Hematopoietic multipotent progenitor cell (in vitro differentiated cells): ENCODE measurements at places on chromosomes 12 and 14.

DNA sequence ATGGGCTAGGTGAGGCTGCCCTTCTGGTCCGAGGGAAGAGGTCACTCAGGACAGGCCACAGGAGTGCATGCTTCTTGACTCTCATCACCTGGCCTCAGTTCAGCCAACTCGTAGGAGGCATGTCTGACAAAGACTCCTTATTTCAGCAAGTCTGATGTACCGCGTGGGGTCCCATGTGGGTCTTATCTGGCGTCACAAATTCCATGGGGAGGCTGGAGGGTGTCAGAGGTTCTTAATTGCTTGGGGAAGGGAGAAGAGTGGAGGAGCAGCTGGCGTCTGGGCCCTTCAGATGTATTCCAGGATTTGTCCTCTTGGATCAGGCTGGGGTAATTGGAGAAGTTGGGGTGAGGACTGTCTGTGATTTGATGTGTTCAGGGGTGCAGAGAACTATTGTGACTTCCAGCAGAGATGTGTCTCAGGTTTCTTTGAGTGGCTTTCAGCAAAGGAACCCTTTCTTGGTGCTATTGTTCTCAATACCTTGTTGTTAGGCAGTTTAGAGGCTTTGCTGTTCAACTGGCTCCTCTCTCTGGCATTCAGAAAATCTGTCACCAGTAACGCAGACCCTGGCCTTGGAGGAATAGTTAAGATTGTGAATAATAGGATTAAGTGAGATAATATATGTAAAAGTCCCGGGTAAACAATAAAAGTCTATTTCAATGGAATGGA is 60.1 kb downstream of the SUSD6 start:
- no peak for DNase-seq

DNA sequence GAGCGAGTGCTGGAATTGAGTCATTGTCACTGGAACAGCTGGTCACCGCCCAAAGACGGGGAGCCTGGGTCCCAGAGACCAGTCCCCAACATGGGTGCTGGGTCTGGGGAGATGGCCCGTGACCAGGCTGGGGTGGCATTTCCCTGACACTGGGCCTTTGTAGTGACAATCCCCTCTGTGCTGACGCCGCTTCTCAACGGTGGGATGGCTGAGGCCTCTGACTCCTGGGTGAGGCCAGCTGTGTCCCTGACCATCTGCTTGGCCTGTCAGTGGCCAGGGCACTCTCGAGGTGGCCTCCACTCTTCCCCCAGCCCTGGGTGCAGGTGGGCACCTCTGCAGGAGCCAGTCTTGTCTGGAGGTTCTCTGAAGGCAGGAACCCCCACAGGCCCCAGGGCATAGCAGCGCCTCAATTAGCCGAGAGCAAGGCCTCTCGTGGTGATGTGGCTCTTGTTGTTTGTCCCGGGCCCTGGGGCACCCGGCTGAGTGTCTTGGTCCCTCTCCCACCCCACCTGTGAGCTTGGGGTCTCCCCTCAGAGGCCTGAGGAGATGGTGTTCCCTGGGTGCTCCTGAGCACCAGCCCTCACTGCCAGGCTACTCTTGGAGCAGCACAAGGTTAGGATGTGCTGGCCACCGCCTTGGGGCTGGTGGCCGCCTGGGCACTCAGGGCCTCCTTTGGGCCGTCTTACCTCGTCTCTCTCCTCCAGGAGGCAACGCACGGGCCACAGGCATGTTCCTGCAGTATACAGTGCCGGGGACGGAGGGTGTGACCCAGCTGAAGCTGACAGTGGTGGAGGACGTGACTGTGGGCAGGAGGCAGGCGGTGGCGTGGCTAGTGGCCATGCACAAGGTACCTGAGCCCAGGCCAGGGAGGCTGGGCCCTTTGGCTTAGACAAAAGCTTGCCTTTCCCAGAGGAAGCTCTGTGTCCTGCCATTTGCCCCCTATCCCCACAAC is 16.6 kb downstream of the ZFYVE21 start:
- no peak for DNase-seq

GRCh38 chr14:32709027-32709426 is 229.7 kb upstream of the NPAS3 start:
- DNase-seq = no peak

DNA sequence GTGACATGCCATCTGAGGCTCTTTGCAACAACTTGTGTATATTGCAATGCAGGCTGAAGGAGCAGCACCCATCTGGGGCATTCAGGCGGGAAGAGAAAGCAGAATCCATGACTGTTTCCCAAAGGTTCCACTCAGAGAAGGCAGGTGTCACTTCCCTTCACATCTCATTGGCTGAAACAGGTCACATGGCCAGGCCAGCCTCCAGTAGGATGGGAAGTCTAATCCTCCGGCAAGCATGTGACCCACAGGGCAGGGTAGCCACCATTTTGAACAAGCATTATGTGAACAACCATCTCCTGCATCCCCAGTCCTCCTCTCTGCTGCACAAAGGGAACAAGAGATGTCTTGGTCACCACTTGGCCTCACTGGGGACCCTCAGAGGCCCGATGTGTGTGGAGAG is 70.6 kb downstream of the RIN3 start:
- no peak for DNase-seq

DNA sequence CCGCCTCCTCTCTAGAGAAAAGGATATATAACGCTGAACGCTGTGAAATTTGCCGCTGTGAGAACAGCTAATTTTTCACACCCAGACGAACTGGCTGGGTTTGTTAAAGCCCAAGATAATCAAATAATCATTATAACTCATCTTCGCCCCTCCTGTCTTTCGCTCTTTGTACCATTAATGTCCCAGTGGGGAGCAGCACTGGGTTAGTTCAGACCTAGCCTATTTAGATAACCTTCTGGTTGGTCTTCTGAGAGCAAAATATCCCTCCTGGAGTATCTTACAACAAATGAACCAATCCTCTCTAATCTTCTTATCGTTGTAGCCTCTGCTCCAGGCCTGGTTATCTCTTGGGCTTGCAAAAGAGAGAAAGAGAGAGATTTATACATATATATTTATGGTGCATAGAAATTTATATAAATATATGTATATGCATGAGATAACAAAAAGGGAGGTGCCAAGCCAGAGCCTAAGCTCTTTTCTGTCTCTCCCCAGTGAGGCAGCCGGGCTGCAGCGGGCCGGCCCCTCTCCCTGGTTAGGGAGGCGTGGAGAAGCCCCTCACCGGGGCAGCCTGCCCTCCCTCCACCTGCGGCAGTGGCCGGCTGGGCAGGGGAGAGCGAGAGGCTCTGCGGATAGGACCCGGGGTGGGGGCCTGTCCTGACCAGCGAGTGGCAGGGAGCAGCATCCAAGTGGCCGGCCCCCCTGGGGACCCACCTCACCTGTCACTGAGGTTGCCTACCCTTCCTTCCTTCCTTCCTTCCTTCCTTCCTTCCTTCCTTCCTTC is 202.0 kb upstream of the LHX5 start:
- no peak for DNase-seq

GRCh38 chr14:67068251-67068650 is 121.0 kb upstream of the GARIN2 start:
- DNase-seq = no peak

GRCh38 chr12:54240971-54241588 is 38.8 kb downstream of the CBX5 start:
- DNase-seq = no peak

DNA sequence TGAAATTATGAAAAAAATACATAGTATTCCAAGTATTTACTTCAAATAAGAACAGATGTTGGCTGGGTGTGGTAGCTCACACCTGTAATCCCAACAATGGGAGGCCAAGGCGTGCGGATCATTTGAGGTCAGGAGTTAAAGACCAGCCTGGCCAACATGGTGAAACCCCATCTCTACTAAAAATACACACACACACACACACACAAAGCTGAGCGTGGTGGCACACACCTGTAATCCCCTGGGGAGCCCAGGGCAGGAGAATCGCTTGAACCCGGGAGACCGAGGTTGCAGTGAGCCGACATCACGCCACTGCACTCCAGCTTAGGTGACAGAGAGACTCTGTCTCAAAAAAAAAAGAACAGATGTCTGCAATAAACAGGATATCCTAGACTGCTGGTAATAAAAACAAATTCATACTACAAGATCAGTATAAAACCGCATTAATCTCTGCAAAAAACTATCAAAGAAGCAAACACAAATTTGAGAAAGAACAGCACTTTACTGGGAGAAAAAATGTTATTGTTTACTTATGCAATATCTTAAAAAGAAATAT is 23.8 kb downstream of the EEA1 start:
- no peak for DNase-seq

GRCh38 chr14:21846227-21846885 is 172.7 kb upstream of the OR4E1 start:
- DNase-seq = no peak

DNA sequence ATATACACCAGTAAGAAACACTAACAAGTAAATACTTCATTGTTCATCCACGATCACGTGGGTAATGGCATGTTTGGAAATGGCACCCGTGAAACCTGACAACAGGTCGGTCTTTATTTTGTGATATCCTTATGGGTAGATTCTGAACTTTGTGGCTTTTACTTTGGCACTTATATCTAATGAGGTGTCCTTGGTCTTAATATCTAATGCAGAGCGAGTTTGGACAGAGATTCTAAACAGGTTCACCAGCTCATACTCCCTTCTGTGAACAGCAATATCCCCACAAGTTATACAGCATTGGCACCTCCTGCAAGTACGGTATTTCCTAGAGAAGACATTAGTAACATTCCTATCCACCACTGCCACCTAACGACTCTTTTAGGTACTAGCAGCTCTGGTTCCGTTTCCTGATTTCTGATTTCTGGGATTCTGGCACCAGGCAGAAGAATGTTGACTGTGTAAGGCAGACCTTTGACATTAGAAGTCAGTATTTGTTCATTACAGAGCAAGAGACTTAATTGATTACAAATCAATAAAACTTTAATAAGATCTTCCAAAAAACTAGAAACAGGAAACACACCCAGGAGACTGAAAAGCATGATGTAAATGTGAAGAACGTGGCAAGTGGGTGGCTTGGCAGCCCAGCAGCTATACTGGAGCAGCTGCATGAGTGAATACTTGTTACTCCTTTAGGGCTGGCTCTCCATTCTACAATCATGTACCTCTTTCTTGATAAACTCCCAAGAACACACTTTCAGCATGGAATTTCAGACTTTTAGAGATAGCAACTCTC is 2.5 kb downstream of the ANG start:
- DNase-seq = peak; percentile 66

- peak; percentile 14 for DNase-seq
Measured at GRCh38 chr14:81766321-81766915, 232.8 kb upstream of the SEL1L start.

- DNase-seq = no peak
Measured at GRCh38 chr12:22215467-22216253, 118.8 kb downstream of the ST8SIA1 start.

- DNase-seq = no peak
Measured at GRCh38 chr12:52230364-52231281, 2.4 kb upstream of the KRT7 start.

GRCh38 chr12:62259631-62259992 is 592 bp upstream of the USP15 start:
- no peak for DNase-seq

- DNase-seq = no peak
Measured at GRCh38 chr14:46063872-46064271, 587.7 kb downstream of the RPL10L start.

DNA sequence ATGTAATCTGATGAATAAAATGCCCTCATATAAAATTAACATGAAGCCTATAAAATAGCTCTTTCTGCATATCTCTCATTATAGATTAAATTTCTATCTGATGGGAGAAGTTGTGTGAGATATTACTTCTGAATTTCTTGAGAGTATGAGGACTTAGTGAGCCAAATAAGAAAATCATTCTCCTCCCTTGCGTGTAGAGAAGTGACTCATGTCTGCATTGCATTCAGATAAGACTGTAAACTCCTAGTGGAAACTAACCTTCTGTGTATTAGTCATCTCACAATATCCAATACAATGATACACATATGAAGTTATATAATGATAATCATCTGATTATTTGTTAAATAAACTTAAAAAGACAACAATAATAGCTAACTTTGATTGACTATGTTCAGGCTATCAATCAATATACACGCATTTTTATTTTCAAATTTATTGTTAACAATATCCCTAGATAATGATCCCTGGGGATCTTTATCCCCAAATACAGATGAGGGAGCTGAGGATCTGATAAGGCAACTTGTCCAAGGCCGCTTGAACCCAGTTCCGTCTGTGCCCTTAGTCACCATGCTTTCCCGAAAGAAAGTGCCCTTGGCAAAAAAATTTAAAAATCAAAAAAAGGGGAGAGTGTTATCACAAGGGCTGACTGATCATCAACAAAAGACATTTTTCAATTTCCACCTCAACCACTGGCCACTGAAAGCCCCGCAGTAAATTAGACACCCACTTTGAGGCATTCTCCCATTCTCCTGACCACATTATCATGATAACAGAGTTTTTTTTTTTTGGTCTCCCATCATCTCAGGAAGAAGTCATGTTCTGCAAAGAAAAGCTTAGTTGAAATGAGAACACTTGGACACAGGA is 189.2 kb upstream of the RASSF8 start:
- peak; percentile 30 for DNase-seq

- no peak for DNase-seq
Measured at GRCh38 chr14:32142754-32143437, 58.9 kb upstream of the RNU6-7 start.

DNA sequence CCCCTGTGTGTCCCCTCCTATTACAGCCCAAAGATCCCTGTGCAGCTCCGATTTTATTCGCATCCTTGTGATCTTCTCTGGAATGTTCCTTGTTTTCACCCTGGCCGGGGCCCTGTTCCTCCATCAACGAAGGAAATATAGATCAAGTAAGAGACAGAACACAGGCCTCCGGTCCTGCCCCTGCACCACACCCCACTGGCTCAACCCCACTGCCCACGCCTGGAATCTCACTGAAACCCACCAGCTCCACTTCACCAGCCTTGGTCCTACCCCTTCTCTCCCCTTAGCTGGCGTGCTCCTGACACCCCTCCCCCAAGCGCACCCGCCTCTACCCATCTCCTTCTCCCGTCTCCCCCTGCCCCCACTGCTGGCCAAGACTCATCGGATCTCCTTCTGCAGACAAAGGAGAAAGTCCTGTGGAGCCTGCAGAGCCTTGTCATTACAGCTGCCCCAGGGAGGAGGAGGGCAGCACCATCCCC is 934 bp upstream of the TAPBPL start:
- no peak for DNase-seq

DNA sequence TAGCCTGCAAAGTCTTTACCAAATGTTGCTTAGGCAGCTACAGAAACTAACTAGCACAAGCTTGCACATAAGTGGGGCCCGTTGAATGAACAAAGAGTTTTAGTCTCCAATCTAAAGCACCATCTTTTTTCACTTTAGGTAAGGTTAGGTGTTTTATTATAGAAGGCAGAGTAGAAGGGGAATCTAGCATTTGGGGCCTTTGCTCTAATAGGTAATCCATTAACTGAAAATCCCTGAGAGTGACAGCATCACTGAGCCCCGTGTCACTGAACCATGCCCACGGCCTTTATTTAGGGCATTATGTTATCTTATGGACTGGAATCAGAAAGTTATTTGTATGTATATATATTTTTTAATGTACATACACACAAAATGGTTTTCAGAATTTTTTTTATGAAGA is 25.1 kb downstream of the CPNE8 start:
- DNase-seq = no peak

- DNase-seq = peak; percentile 35
Measured at GRCh38 chr12:49626169-49626835, 2.9 kb downstream of the PRPF40B start.

GRCh38 chr12:26238341-26239121 is 43.2 kb downstream of the SSPN start:
- no peak for DNase-seq

GRCh38 chr12:104957719-104958000 is 430 bp downstream of the SLC41A2 start:
- DNase-seq = no peak

GRCh38 chr14:23561873-23562821 is 5.4 kb downstream of the AP1G2 start:
- no peak for DNase-seq

- DNase-seq = no peak
Measured at GRCh38 chr12:45801625-45802024, 72.1 kb downstream of the ARID2 start.

GRCh38 chr12:62769076-62769619 is 165.8 kb downstream of the PPM1H start:
- DNase-seq = no peak
